ENCODE measurements at places on chromosomes 3 and 15.

DNA sequence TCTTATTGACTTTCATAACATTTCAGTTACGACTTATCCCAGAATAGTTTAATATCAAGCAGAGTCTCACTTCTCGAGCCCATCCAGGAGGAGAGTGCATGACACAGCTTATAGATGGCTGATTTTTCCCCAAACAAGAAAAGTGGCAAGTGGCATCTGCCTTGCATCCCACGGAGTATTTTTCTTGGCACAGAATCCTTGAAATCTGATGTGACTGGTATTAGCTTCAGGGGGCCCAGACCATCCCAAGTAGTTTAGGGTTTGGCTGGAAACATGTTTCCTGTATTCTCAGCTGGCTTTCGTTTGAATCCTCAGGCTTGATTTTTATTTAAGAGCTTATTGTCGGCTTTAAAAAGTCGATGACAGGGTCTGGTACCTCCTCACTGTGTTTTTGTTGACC lies 20.7 kb upstream of the FBXL22 start:
- no peak for DNase-seq

DNA sequence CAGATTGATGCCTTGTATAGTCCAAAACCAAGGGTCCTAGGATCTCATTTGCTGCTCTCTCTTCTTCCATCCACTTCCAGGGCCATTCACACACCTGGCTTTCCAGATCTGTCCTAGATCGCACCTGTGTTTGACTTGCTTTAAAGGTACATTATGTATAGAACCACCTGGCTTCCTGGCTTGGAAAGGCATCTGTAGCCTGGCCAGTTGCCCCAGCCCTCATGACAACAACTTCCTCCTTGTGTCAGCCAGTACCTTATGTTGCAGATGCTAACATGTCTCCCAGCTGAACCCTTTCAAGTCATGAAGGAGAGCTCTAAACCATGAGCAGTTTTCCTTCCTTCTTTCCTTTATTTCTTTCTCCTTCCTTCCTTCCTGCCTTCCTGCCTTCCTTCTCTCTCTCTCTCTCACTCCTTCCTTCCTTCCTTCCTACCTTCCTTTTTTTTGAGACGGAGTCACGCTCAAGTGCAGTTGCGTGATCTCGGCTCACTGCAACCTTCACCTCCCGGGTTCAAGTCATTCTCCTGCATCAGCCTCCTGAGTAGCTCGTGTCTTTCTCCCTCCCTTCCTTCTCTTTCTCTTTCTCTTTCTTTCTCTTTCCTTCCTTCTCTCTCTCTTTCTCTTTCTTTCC lies 2.5 kb upstream of the HTR3C start:
- no peak for DNase-seq

GRCh38 chr3:45579251-45579650 lies 15.3 kb upstream of the LIMD1 start:
- DNase-seq = no peak

DNA sequence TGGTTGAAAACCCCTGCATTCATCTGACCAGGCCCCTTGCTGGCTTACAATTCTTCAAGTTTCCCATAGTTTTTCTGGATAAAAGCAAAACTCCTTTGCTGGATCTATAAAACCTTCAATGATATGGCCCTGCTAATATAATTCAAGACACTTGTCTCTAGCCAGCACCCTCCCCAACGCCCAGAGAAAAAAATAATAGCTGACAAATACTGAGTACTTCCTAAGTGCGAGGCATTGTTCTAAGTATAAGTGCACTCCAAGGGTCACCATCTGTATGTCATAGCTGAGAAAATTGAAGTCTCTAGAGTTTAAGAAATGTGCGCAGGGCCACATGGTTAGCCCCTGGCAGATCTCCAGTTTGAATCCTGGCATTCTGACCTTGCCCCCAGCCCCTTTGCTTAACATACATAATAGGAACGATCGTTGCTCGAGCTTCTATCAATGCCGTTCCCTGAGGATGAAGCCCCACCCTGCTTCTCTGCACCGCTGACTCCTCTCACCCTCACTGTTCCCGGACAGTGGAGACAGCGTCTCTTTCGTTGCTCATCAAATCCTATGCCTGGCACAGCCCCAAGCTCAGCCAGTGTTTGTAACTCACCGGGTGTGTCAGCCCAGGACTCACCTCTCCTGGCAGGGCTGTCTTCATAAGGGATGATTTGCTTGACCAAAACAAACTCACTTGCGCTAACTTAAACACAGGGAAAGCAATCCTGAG lies 377.1 kb upstream of the PROK2 start:
- DNase-seq = no peak

DNA sequence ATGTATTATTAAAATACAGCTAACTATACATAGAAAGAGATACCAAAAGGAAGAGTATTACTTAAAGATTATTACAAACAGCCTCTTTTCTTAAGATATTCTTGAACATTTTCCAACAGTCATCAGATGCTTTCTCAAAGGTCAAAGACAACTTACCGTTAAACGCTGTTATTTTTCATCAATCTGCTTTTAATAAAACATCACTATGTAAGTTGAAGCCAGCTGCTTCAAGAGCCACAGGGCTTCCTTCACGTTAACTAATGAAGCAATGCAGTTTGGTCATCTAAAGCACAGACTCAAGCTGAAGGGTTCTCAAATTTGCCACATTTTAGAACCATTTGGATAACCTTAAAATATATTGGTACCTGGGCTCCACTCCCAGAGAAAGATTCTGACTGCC lies 578.8 kb downstream of the ROBO2 start:
- no peak for DNase-seq

DNA sequence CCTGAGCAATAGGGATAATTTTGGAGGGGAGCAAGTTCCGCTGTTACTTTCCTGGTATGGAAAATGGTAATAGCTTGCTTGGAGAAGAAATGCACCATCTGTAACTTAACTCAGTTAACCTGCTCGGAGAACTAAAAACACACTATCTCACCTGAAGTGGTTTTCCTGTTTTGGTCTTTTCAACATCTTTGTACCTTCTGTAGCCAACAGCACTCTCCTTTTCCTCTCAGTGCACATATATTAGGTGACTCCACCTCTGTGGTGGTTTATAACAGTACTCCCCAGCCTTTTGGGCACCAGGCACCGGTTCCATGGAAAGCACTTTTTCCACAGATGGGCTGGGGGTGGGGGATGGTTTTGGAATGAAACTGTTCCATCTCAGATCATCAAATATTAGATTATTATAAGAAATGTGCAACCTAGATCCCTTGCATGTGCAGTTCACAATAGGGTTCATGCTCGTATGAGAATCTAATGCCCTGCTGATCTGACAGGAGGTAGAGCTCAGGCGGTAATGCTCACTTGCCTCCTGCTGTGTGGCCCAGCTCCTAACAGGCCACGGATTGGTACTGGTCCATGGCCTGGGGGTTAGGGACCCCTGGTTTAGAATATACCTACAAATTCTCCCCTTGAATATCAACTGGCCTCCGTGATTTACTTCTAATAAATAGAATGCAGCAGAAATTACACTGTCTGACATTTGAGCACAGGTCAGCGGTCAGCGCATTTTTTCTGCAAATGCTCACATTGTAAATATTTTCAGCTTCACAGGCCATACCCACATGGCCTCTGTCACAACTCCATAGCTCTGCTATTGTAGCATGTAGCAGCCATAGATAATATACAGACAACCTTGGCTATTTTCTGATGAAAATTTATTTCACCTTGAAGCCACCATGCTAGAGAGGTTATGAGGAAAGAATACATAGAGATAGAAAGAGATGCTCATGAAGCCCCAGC lies 83.8 kb upstream of the SUCLG2 start:
- no peak for DNase-seq

- no peak for DNase-seq
Observed at GRCh38 chr3:50375258-50375931, 16.1 kb upstream of the TMEM115 start.

Measured in NCI-H187 (cell line).